Nephron progenitor cell (in vitro differentiated cells): ENCODE measurements at places on chromosomes 12 and 14.

- DNase-seq: peak; percentile 29
These were observed 6.3 kb downstream of the YBX3 start for GRCh38 chr12:10716704-10717315.

DNA sequence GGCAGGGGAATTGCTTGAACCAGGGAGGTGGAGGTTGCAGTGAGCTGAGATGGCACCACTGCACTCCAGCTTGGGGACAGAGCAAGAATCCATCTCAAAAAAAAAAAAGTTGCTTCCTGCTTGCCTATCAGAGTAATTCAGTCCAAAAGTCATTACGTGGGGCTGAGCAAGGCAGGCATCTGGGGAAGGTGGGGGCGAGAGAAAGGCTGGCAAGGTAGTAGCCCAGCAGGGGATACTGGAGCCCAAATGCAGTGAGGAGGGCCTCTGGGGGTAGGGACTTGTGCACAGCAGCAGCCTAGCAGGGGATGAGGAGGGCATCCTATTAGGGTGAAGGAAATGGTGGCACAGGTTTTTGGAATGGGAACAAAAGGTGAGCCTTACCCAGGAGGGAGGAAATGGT, 7.1 kb downstream of the ETFRF1 start:
- DNase-seq: no peak

DNA sequence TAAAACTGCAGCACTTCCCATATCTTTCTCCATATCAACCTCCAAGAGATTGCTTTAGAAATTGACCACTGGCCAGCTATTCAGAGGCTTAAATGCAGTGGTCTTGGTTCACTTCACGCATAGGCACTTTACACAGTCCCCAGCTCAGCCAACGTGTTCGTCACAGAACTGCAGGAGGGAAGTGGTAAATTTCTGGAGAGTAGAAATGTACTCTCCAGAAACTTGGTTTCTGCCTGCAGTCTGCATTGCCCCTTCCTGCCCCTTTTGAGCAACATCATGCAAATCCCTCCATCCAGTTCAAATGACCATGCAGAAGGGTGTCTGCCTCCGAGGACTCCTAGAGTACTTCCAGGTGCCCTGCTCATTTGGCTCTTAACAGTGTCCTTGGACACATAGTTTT, 42.7 kb upstream of the NEDD1 start:
- DNase-seq: no peak

DNA sequence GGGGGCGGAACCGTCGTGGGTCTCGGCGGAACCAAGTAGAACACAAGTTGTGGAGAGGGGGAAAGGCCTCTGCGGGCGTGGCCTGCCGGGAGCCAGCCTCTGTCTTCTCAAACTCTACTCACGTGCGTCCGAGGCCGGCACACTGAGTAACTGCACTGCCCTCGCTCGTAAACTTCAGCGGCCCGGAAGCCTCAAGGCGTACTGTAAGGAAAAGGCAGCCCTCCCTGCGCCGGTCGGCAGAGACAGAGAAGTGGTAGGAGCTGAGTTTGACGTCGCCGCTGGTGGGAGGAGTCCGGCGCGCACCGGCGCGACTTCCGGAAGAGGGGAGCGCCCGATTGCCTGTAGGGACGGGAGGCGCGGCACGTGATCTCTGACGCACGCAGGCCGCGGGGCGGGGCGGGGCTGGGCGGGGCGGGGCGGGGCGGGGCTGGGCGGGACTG, at the start of gene FBXO33:
Gene FBXO33 (minus strand): TSS at position 255 of the 440 bp plus-strand sequence. CDS start 271 bp downstream, outside the sequence.
- DNase-seq: peak; percentile 95

- no peak for DNase-seq
These were observed 136.2 kb downstream of the ETV6 start for GRCh38 chr12:11785712-11786111.

GRCh38 chr12:65122703-65123102, 1.6 kb upstream of the WIF1 start:
- peak; percentile 6 for DNase-seq

- no peak for DNase-seq
These were observed 84.1 kb downstream of the BCAT1 start for GRCh38 chr12:24864796-24865125.

DNA sequence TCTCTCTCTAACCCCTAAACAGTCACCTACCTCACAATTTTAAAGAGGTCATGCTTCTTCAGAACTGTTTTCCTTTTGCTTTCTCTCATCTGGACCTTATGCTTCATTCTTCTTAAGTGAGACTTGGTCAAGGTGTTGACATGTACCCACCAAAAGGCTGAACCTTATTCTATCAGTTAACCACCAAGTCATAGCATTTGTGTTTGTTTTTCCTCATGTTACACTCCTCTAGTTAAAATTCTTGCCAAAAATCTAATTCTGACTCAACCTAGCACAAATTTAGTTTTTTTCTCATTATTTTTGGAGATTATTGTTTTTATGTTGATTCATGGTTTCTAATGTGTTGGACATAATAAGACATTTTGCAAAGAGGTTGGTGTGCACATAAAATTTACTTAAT, 578.6 kb downstream of the SLC16A7 start:
- no peak for DNase-seq

DNA sequence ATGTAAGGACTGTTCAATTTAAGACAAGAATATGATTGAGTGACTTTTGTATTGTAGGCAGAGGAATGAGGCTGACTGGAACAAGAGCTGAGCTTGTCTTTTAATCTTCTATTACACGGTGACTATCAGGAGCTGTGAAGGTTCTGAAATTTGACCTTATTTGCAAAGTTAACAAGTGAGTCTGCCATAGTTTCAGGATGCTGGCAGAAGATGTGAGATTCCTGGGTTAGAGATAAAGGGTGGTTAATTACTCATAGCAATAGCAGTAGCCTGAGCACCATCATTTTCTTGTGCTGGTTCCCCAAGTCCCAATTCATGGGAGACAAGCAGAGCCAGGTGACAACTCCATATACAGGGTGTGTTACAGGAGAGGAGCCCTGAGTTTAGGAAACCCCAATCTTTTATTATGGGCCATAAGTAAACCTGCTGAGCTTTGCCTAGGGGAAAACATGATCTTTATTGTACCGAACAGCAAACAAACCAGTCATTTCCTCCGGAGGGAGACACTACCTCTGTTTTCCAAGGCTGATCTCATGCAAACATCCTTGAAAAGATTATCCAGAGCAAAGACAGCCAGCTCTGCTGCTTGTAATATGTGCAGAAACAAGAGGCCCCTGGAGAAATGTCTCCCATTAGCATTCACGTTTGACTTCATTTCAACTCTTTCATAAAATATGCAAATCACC, 51.7 kb upstream of the DDX11 start:
- DNase-seq: no peak

DNA sequence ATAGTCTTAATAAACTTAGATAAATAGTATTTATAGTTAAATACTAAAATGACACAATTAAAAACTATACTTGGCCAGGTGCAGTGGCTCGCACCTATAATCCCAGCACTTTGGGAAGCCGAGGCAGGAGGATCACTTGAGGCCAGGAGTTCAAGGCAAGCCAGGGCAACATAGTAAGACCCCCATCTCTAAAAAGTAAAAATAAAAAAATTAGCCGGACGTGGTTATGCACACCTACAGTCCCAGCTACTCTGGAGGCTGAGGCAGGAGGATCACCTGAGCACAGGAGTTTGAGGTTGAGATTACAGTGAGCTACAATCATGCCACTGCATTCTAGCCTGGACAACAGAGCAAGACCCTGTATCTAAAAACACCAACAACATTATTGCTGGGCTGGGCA, 16.0 kb downstream of the CINP start:
- no peak for DNase-seq

DNA sequence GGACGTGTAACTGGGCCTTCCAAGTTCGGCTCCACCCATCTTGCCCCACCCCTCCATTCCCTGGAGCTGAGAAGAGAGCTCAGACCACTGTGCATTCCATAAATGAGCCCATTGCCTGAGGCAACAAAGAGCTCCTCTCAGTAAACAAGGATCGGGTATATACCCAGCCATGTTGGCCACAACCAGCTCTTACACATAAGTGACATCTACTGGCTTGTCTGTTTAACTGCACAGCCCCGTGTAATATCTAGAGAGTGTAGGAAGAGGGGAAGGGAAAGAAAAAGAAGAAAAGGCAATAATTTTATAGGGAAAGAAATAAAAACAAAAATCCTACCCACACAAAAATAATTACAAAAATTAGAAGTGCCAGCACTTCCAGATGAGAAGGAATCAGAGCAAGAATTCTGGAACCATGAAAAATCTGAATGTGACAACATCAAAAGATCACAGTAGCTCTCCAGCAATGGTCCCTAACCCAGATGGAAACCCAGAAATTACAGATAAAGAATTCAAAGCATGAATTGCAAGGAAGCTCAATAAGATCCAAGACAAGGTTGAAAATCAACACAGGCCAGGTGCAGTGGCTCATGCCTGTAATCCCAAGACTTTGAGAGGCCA, 308.1 kb downstream of the RPAP3 start:
- no peak for DNase-seq

DNA sequence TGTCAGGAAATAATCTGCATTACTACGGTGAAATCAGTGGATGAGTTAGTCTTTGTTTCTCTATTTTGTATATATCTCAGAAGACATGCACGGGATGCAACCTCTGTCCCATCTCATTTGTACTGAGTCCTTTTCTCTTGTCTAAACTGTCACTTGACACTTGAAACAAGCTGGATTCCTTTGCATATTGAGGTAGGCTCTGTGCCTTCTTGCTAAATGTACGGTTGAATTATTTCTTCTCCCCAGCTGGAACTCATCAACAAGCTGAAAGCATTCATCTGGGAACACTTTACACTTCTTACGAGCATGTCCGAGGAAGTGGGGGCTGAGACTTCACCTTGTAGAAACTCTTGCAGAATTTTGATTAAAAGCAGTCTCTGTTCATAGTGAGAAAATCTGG, 119.5 kb downstream of the VEZT start:
- DNase-seq: no peak

DNA sequence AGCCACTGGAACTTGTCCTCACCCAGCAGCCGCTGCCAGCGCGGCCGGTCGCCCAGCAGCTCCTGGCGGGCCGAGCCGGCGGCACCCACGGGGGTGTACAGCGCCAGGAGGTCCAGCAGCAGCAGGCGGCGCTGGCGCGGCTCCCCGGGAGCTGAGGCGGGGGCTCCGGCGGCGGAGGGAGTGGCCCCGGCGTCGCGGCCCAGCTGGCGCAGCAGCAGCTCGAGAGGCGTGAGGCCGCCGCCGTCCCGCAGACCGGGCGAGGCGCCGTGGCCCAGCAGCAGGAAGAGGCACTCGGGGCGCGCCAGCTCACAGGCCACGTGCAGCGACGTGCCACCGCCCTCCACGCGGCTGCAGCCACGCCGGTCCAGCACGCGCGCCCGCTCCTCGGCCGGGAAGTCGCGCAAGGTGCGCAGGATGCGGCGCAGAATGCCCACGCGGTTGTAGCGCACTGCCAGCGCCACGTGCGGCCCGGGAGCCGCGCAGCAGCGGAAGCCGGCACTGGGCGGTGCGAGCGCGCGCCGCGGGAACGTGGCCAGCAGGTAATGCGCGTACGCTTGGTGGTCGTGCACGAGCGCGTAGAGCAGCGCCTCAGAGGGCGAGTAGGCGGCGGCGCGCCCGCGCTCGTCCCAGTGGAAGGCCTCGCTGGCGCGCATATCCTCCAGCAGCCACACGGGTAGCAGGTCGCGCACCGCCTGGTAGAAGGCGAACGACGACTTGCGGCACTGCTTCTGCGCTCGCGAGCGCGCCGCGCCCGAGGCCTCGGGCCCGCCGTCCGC, 2.3 kb downstream of the ANKRD9 start:
- no peak for DNase-seq

GRCh38 chr12:69001251-69001650, 68.3 kb upstream of the CPM start:
- no peak for DNase-seq

DNA sequence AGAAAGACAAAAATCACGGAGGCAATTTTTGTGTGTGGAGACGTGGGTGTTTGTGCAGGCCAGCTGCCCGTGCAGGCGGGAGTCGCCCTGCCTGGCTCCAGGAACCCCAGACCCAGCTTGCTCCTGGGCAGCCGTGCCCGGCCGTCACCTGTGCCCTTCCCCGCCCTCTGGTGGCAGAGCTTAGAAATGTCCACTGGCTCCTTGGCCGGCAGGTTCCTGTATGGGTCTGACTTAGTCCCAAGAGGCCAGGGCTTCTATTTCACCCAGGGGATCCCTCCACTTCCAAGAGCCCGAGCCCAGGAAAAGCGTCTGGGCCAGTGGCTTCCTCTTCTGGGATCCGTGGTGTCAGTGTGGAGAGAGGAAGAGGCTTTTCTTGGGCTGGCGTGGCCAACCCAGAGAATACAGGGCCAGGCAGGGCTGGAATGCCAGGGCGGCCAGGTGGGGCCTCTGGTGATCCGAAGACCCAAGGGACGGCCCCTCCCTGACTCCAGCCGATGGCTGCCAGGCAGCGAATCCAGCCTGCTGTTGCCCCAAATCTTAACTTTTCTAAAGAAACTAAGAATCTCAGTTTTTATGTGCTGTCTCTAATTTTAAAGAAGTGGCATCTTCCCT, 120.9 kb downstream of the TMEM132C start:
- peak; percentile 80 for DNase-seq

DNA sequence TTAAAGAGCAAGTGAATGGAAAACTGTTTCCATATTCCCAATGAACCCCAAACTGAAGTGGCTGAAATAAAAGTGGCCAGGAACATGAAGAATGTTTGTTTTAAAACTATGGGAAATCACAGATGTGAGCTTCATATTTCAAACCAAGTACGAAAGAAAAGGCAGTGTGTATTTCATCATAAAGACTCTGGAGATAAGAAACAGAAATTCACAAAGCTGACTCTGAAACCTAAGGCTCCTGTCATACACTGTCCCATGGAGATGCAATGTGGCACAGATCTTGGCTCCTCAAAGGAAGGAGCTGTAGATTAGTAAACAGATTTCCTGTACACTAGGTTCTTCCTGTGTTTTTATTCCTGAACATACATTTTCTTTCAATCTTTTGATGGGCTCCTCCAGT, 304.4 kb downstream of the MED13L start:
- no peak for DNase-seq

DNA sequence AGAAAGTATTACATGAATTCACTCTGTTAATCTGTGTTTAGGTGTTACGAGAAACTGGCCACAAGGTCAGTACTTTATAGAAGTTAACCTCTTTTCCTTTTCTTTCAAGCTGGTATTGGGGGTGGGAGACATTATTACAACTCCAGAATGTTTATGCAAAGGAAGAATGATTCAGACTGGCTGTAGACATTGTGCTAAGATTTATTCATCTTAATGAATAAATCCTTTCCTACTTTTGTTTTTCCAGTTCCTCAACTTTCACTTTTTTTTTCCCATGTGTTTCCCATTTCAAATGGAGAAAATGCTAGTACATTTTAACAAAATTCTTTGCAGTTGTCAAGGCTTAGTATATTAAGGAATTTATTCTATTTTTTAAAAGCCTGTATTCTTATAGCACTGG, 1.3 kb downstream of the OTOGL start:
- DNase-seq: no peak

- DNase-seq: no peak
These were observed 41.7 kb downstream of the ACADS start for GRCh38 chr12:120767071-120768024.
